Prostate gland (tissue), 2 donors: ENCODE measurements at places on chromosomes 4 and X. TPM values are rescaled to one million over a fixed set of nuclear protein-coding genes. Genes with fewer than 3 reads are reported as not detected.

GAB3 gene
- 1.5 TPM for total RNA-seq

USP17L13 gene
- total RNA-seq = not detected

POLN gene
- 15.2 TPM for total RNA-seq

DNA sequence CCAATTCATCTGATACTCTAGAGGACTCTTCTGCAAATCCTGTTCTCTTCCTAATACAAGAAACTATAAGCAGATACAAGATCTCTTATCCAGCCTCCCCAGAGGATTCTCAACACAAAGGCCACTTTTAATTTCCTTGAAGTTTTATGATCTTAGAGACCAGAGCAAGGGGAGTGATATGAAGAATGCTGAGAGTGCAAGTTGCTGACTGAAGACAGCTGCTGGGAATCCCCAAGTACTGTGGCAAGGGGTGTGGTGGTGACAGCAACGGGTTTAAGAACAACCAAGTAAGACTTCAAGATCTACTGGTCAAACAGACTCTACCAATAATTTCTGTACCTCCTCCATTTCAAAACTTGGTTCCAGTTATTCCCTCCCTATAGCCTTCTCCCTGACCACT lies 7.0 kb downstream of the AMMECR1 start:
- no peak overlapping the region for H3K4me3 ChIP-seq
- no peaks in the 10 kb centered on the region for H3K4me1 ChIP-seq
- no peak overlapping the region for H3K27ac ChIP-seq

DNA sequence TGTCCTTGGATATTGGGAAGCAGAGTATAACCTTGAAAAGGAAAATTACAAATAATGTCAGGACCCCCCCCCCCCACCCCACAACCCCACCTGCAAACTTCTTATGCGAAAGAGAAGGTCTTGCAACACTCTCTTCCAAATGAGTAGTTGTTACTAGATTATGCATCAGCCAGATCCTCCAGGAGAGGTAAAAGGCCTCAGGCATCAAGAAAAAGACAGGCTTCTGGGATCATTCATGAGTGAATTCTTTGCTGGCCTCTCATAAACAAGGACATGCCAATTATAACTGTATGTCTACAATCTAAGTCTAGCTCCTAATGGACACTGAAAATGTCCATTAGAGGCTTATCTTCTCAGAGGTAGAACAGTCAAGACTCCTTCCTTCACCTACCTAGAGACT lies 1443.3 kb downstream of the RAPGEF2 start:
- no peak overlapping the region for H3K4me3 ChIP-seq
- no peak overlapping the region for H3K27ac ChIP-seq
- no peaks in the 10 kb centered on the region for H3K36me3 ChIP-seq
- H3K4me1 ChIP-seq = no peaks in the 10 kb centered on the region
- no peak for DNase-seq

- H3K27me3 ChIP-seq = no peaks in the 10 kb centered on the region
- H3K27ac ChIP-seq = no peak overlapping the region
- H3K36me3 ChIP-seq = no peaks in the 10 kb centered on the region
- H3K4me1 ChIP-seq = no peaks in the 10 kb centered on the region
- no peak for DNase-seq
Measured at GRCh38 chrX:121433289-121433688, 385.9 kb downstream of the GLUD2 start.

DNA sequence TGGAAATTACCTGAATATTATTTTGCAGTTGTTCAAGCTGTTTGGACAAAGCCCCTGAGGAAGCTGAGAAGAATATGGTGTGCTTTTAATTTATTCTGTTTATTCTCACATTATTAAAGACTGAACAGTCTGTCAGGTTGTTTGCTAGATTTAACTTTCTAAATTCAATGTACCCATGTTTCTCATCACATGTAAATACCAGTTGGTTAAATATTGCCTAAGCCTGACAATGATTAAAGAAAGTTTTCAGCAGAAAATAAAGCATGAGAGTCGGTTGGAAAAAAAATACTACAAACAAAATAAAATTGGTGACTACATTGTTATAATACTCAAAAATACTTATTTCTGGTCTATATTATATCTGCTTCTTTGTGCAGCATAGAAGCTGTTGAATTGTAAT lies 1974.7 kb downstream of the ARAP2 start:
- no peaks in the 10 kb centered on the region for H3K4me1 ChIP-seq
- no peak overlapping the region for H3K27ac ChIP-seq
- no peaks in the 10 kb centered on the region for H3K27me3 ChIP-seq

GRCh38 chrX:46325312-46325877 lies 219.8 kb downstream of the ZNF674 start:
- H3K36me3 ChIP-seq = no peaks in the 10 kb centered on the region
- no peak for DNase-seq
- H3K4me1 ChIP-seq = no peaks in the 10 kb centered on the region
- H3K27me3 ChIP-seq = no peaks in the 10 kb centered on the region
- H3K27ac ChIP-seq = no peak overlapping the region

DNA sequence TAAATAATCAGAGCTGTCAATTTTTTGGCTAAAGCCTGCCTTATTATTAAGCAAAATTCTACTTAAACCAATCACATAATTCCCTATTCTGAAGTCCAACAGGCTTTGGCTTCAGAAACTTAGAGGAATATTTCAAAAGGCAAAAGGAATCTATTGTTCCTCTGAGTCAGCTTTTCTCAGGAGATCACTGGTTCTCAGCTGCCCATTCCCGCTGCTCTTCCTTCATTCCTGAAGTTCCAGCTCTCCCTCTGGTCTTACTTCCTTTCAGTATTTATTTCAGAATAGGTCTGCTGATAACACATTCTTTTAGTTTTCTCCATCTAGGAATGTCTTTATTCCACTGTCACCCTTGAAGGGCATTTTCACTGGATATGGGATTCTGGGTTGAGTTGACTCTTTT lies 133.7 kb downstream of the SOWAHB start:
- no peak overlapping the region for H3K27ac ChIP-seq
- DNase-seq = no peak
- H3K27me3 ChIP-seq = no peaks in the 10 kb centered on the region
- H3K4me1 ChIP-seq = no peaks in the 10 kb centered on the region
- H3K36me3 ChIP-seq = no peaks in the 10 kb centered on the region
- no peak overlapping the region for H3K4me3 ChIP-seq

- no peak overlapping the region for H3K27ac ChIP-seq
- H3K36me3 ChIP-seq = no peaks in the 10 kb centered on the region
- no peaks in the 10 kb centered on the region for H3K4me1 ChIP-seq
- DNase-seq = no peak
- H3K4me3 ChIP-seq = no peak overlapping the region
- H3K27me3 ChIP-seq = no peaks in the 10 kb centered on the region
Measured at GRCh38 chr4:86653237-86653865, 59.2 kb downstream of the PTPN13 start.

DNA sequence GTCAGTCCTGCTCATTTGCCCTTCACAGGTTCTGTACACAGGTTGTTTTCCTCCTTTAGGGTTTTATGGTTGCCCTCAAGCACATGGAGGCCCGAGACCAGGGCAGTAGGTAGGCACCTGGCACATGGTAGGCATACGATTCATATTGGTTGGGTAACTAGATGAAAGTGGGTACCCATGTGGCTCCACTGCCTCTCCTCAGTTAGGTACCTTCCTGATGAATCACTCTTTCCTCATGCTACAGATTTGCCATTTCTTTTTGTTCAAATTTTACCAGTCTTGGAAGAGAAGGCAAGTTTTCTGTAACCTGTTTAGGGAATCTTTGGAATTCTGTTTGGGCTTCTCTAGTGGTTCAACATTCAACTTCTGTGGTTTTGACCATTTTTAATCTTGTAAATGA lies 121.3 kb downstream of the FHIP1A start:
- no peaks in the 10 kb centered on the region for H3K27me3 ChIP-seq
- no peak for DNase-seq
- no peak overlapping the region for H3K4me3 ChIP-seq
- H3K27ac ChIP-seq = no peak overlapping the region

ABCB7 gene
- 64.3 TPM for total RNA-seq

- H3K27me3 ChIP-seq = no peaks in the 10 kb centered on the region
- no peaks in the 10 kb centered on the region for H3K36me3 ChIP-seq
- no peaks in the 10 kb centered on the region for H3K4me1 ChIP-seq
- DNase-seq = no peak
- H3K4me3 ChIP-seq = no peak overlapping the region
Measured at GRCh38 chrX:72128881-72129280, 2.8 kb downstream of the RTL5 start.

DNA sequence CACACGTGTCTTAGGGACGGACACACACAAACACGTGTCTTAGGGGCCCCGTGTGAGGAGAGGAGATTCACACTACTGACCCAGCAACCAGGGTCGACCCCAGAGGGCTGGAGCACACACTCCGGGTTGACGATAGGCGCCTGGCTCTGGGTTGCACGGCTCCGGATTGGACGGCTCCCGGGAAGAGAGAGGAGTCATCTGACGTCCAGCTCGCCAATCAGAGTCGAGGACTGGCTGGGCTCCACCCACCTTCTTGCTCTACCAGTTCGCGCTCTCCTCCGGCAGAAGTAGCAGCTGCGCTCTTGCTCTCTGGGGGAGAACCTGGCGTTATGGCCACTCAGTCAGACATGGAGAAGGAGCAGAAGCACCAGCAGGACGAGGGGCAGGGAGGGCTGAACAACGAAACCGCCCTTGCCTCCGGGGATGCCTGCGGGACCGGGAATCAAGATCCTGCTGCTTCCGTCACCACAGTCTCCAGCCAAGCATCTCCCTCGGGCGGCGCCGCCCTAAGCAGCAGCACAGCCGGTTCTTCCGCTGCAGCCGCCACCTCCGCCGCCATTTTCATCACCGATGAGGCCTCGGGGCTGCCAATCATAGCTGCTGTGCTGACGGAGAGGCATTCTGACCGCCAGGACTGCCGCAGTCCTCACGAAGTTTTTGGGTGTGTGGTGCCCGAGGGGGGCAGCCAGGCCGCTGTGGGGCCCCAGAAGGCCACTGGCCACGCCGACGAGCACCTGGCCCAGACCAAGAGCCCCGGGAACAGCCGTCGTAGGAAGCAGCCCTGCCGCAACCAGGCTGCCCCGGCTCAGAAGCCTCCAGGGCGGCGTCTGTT lies 74.3 kb downstream of the NUDT10 start:
- H3K4me1 ChIP-seq = no peaks in the 10 kb centered on the region
- no peaks in the 10 kb centered on the region for H3K27me3 ChIP-seq
- no peak overlapping the region for H3K4me3 ChIP-seq

GRCh38 chr4:1758306-1759121 lies 34.6 kb upstream of the FGFR3 start:
- no peak overlapping the region for H3K4me3 ChIP-seq
- no peaks in the 10 kb centered on the region for H3K27me3 ChIP-seq
- no peak overlapping the region for H3K27ac ChIP-seq
- no peaks in the 10 kb centered on the region for H3K36me3 ChIP-seq
- no peak for DNase-seq

DKK2 gene
- 0.17 TPM for total RNA-seq
